ENCODE measurements at places on chromosomes 6 and 20.
A peak's percentile ranks its signal among the peaks of the same experiment; 100 is the strongest.

- no peak for DNase-seq
Measured at GRCh38 chr6:17530321-17530835, 69.7 kb upstream of the FAM8A1 start.

DNA sequence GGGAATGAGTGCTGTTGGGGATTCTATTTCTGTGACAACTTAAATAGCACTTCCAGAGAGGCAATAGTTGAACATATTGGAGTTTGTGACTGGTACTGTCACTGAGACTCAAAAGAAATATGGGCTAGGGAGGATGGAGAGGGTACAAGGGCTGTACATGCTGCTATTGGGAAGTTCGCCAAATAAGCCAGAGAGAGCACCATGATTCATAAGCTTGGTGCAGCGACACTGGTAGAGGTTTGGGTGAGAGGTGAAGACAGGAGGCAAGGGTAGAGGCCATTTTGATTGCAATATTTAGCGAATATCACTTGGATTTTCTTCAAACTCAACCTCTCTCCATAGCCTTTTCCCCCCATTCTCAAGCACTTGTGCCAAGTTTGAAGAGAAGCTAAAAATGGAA lies 214.3 kb downstream of the OGFRL1 start:
- DNase-seq, result no peak

GRCh38 chr6:120615238-120615637 lies 719.0 kb downstream of the TBC1D32 start:
- DNase-seq, result no peak

DNA sequence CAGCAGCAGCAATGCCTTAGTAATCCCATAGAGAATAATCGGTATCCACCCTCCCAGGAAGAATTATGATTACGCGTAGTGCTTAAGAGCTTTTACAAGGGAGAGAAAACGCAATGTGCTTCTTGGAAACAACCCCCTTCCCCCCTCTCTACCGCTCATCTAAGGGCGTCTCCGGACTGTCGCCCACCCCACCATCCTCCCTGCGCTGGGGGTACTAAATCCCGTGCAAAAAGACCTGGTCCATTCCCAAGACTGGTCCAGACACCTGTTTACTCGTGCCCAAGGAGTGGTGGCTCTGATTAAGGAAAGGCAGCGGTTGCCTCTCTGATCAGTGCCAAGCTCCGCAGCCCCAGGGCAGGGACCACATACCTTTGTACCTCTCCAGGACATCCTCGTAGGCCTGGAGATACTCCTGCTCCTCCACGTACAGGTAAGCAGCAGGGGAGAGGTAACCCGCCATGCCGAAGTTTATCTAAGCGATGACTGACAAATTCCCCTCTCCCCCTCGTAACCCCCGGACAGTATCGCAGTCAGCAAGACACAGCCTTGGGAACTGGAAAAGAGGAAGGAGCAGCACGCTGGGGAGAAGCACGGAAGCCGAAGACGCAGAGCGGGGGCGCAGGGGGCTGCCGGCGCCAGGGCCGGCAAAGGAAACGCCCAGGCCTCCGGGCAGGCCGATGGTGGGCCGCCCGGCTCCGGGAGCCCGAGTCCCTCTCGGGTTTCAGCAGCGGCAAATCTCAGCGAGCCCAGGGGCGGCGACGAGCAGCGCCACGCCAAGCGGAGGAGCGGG lies 112.0 kb upstream of the BEND6 start:
- peak; percentile 55 for DNase-seq

DNA sequence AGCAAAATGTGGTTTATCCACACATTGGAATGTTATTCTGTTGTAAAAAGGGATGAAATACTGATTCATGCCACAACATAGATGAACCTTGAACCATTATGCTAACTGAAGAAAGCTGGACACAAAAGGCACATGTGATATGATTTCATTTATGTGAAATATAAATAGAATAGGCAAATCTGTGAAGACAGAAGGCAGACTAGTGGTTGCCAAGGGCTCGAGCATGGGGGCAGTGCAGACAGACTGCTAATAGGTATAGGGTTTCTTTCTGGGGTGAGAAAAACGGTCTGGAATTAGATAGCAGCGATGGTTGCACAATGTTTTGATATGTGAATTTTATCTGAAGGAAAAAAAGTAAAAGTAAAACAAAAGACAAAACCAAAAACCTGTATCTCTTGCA lies 54.6 kb upstream of the FNDC1 start:
- peak; percentile 28 for DNase-seq

GRCh38 chr6:19848465-19849029 lies 11.4 kb downstream of the ID4 start:
- no peak for DNase-seq

DNA sequence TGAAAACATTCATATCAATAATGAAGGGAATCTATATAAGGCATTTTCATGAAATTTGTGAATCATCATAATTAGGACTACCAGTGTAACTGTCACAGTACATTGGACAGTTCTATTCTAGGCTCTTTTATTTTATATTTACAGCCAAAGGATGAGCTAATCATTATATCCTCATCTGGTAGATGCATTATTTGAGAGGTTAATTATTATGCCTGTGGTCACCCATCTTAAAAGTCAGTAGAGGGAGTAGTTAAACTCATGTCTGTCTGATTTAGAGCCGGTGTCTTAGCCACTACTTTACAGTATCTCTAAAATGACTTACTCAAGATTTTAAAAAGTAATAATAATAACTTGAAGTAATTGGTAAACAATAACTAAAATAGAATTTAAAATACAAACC lies 899.3 kb upstream of the MAP3K7 start:
- DNase-seq, result no peak

- DNase-seq, result no peak
Measured at GRCh38 chr6:15862810-15863209, 200.0 kb upstream of the DTNBP1 start.

DNA sequence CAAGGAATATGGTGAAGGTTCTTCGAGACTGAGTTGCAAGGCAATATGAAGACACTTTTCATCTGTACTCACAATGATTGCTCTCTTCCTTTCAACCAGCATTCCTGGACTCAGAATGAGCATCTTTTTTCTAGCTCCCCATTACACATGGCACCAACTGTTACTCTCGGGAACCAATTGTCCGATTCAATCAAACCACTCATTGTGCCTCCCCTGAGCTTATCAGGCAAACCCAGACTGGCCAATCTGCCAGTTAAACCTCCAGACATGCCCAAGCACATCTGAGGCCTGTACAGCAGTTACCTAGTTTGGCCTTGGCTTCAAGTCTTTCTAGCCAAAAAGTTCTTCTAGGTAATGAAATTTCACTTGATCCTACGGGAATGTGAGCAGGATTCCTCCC lies 164.1 kb downstream of the ID4 start:
- no peak for DNase-seq

- DNase-seq, result no peak
Measured at GRCh38 chr6:41934278-41935192, 7.1 kb downstream of the CCND3 start.

DNA sequence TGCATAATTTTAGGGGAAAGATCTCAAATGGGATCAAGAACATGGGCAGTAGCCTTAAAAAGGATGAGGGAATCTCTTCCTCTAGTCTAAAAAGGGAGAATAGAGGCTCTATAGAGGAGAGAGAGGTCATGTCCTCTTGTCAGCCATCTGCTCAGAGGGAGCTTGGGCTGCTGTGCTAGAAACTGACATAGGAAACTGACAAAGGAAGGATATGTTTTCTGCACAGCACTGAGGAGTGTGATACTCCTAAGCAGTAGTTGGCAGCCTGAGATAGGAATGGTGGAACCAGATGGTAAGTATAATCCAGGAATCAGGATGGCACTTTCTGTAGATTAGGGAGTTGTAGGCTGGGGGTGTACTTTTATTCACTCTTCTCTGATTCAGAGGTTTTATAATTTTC lies 59.2 kb downstream of the PTPRA start:
- peak; percentile 13 for DNase-seq

DNA sequence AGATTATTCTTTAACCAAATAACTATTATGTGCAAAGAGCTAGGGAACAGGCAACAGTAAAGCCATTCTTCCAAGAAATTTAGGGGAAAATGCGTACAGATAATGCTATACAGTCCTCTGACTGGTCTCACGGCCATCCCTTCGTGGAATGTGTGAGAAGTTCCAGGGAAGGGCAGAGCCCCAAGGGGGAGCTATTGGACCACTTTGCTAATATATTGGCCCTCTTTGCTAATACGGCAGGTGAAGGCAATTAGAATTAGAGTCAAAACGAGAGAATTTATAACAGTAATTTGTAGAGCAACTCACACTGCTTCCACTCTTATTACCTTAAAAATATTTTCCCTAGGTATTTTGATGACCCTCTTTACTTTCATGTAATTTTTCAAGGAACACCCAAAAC lies 140.4 kb downstream of the IMPG1 start:
- peak; percentile 53 for DNase-seq

GRCh38 chr6:22113026-22113766 lies 183.6 kb downstream of the PRL start:
- DNase-seq, result peak; percentile 98

- no peak for DNase-seq
Measured at GRCh38 chr6:107083921-107084320, 31.4 kb downstream of the BEND3 start.

DNA sequence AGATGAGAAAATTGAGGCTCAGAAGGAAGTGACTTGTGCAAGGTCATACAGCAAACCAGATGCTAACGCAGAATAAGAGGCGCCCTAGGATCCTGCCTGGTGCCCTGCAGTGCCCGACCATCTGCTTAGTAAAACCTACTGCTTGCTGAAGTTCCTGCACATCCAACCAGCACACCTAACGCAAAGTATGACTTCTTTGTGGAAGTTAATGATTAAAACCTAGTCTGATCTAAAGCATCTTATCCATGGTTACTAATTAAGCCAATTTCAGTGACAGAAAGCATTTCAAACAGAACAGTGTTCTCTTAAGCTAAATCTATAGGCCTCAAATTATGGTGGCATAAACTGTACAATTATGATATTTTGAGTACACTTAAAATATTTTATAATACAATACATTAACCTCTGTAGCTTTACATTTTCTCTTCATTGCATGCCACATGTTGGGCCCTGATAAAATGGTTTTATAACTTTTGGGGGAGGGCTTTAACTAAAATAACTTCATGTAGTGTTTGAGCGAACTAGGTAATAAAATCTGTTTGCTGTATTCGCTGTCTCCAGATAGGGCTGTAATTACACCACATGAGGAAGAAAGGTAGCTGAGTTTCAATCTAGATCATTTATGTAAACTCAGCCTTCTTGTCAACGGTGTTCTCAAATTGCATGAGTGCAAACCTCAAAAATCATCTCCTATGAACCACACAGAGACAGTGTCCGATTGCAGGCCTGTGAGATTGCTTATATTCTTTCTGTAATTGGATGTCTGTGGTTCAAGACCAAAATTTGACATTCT lies 37.5 kb upstream of the BEND3 start:
- DNase-seq, result peak; percentile 83

GRCh38 chr6:37006793-37007339 lies 1.4 kb downstream of the FGD2 start:
- DNase-seq, result no peak

GRCh38 chr6:160435935-160436334 lies 87.8 kb downstream of the SLC22A3 start:
- no peak for DNase-seq

DNA sequence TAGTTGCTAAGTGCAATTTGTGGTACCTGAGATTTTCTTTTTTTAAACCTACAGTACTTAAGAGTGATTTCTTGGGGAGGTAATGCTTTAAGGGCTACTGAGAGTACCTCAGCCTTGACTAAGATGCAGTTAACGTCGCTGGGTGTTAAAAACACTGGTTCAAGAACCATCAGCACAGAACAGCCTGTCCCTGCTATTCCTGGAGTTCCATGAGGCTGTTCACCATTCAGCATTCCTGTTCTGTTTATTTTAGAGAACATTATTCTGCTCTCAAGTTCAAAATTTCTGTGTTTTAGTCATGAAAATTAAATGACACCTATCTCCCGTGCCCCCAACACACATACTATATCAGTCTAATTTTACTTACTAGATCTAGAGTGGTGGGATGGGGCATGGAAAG lies 1.7 kb upstream of the PRELID3B start:
- no peak for DNase-seq

- peak; percentile 36 for DNase-seq
Measured at GRCh38 chr20:50642288-50642803, 49.0 kb downstream of the RIPOR3 start.

- no peak for DNase-seq
Measured at GRCh38 chr6:14844411-14844810, 401.5 kb upstream of the JARID2 start.

GRCh38 chr6:135280375-135281136 lies 99.4 kb downstream of the MYB start:
- no peak for DNase-seq

- peak; percentile 38 for DNase-seq
Measured at GRCh38 chr6:47478233-47479139, 897 bp downstream of the CD2AP start.

DNA sequence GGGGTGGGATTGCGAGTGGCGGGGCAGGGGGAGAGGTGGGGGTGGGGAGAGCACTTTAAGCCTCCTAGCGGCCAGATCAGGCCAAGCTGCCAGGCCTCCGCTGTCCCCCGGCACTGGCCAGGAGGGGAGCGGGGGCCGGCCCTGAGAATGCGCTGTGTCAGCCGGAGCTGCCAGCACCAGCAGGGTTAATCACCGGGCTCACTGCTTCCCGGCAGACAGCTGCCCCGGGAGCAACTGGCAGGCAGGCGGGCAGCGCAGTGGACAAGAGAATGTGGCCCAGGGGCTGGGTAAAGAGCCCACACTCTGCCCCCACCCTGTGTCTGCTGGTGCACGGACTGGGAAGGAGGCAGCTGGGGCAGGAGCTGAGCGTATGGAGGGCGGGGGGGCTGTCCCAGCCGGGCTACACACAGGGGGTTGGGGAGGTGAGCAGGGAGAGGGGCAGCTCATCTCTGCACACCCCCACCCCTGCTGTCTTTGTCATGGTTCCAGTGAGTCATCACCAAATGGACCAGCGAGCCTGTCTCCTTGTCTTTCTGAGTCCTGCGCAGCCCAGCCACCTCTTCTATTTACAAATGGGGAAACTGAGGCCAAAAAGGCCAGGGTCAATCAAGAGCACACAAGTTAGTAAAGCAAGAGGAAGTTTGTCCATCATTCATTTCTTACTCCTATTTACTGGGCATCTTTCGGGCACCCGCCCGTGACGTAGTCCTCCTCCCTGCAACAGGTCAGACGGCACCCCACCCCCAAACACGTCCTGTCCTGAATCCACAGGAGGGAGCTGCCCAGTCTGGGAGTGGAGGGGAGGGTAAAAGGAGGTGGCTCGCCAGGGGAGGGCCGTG lies 2.1 kb upstream of the LAMA5 start:
- no peak for DNase-seq

All from choroid plexus epithelial cell (primary cell).